ENCODE measurements at places on chromosomes 7 and 10.

- no peak for DNase-seq
Measured at GRCh38 chr7:111486472-111487142, 75.7 kb downstream of the IMMP2L start.

DNA sequence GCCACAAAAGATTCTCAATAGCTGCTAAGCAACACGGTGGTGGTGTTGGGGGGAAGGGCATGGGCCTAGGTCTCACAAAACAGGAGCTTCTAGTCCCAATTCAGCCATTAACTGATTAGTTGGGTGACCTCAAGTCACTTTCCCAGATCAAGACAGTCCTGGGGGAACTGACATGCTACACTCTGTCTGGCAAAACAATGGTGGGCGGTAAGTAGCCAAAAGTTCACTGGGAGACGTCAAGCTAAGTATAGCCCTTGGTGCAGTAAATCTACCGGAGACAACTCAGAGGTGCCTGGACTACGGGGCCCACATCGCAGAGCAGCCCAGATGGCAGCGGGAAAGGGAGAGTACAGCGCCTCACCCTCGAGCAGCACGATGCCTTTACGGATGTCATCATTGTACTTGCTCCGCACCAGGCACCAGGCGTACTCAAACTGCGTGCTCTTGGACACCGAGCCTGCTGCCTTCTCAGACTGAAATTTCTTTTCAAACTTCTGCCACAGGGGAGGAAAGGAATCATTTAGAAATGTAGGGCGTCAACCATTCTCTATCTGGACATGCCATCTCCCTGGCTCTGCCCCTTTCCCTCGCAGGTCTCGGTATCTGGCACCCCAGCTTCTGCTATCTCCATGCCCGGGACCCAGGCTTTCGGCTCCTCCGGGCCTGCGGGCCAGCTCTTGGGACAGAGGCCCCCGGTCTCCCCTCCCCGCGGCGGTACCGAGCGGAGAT lies 1.1 kb downstream of the FIS1 start:
- DNase-seq: no peak

- peak; percentile 19 for DNase-seq
Measured at GRCh38 chr7:4682621-4683042, 537 bp downstream of the FOXK1 start.

DNA sequence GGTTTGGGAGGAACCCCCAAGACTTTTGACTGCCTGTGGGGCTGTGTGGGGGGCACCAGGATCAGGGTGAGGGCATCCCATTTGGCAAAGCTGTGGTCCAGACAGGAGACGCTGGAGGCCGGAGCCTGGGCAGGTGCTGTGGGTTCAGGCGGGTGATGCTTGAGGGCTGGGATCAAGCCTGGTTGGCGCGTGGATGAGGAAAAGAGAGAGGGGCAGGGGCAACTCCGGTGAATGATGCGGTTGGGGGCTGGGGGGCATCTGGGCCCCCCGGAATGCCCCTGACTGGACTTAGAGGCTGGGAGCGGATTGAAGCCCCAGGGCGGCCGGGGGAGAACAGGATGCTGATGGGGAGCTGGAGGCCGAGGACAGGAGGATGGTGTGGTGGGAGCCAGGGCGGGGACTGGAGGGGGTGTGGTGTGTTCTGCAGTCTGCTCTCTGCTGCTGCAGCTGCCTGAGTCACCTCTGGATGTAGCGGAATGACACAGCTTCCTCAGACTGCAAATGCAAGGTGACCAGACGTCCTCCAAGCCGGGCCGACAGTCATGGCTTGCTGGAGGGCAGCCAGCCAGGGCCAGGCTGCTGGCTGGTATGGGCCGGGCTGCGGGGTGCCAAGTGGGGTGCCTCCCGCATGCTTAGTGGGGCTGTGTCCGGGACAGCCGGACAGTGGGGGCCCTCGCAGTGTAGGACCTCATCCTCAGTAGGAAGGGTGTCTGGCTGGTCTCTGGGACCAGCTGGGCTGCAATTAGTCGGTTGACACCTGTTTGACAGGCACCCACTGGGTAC lies 3.2 kb downstream of the MAFK start:
- DNase-seq: no peak

- peak; percentile 25 for DNase-seq
Measured at GRCh38 chr7:30027065-30027456, 559 bp upstream of the FKBP14 start.

GRCh38 chr7:102188746-102189145 lies 97.9 kb upstream of the SH2B2 start:
- DNase-seq: no peak

DNA sequence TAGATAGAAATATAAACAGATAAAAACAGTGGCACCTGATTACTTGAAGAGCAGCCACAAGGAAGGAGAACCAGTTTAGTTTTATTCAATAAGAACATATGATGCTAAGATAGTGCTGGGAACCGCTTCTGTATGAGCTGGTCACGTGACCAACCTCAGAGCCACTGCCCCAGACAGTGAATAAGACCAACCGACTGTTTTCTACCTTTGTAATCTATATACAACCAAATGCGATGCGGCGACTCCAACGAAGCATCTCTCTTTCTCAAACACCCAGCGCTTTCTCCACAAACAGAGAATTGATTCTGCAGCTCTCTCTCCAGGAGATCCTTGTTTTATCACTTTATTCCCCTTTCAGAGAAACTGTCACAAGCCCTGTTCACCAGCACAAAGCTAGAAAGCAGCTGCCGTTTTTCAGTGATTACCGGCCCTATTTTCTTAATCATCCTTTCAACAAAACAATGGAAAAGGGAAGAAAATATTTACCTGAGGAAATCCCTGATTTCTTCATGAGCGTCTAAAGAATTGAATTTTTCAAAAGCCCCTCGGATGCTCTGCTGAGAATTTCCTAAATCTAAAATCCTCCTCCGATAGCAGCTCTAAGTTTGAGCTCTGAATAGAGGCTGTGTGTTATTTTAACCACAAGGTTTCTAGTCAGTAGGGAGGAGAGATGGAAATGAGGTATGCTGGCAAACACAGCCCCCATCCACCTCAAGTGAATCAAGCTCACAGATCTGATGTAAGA lies 55.7 kb upstream of the JCAD start:
- DNase-seq: no peak

DNA sequence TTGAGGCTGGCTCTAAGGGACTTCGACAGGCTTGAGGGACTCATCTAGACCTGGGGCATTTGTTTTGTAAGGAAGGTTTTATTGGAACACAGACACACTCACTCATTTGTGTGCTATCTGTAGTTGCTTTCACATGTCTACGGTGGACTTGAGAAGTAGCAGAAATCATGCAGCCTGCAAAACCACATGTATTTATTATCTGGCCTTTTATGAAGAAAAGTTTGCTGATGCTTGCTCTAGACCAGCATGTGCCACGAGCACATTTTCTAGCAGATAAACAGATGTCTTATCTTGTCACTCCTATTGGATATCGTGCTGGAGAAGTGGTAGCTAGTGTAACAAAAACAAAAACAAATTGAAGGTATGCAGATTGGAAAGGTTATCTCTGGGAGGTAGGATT lies 9.8 kb downstream of the UPP1 start:
- no peak for DNase-seq

GRCh38 chr10:3420527-3421469 lies 248.2 kb upstream of the PITRM1 start:
- no peak for DNase-seq

GRCh38 chr10:70378122-70378521 lies 4.3 kb downstream of the LRRC20 start:
- no peak for DNase-seq

DNA sequence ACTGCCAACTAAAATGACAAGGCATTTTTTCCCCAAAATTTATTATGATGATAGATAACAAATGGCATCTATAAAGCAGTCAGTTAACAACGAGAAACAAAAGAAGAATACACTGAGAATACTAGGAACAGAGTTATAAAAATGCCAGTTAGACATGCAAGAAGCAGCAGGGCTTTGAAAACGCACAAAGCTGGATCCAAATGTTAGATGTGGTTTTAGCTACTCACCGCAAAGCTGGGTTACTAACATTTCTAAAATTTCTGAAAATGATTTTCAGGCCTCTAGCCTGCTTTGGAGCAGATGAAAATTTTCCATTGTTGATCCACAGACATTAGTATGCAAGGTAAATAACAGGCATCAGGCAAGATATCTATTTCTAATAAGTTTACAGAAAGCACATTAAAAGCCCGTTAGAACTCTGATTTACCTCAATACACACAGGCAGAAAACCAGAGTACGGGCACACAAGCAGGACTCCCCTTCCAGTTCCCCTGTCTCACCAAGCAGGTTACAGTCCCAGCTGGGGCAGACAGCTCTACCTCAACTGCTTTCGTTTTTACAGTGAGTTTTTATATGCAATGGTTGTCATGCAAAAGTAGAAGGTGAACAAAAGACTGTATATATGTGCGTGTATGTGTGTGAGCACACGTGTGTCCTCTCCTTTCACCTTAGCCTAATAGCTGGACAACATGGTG lies 37.9 kb downstream of the GLI3 start:
- DNase-seq: no peak

All from T-helper 22 cell (primary cell).